NCI-H2107 (cell line): ENCODE measurements at places on chromosomes 16 and 17.

- no peak for DNase-seq
These were observed 24.9 kb downstream of the USP31 start for GRCh38 chr16:23124315-23124714.

- no peak for DNase-seq
These were observed 538 bp upstream of the CCNF start for GRCh38 chr16:2428784-2429033.

DNA sequence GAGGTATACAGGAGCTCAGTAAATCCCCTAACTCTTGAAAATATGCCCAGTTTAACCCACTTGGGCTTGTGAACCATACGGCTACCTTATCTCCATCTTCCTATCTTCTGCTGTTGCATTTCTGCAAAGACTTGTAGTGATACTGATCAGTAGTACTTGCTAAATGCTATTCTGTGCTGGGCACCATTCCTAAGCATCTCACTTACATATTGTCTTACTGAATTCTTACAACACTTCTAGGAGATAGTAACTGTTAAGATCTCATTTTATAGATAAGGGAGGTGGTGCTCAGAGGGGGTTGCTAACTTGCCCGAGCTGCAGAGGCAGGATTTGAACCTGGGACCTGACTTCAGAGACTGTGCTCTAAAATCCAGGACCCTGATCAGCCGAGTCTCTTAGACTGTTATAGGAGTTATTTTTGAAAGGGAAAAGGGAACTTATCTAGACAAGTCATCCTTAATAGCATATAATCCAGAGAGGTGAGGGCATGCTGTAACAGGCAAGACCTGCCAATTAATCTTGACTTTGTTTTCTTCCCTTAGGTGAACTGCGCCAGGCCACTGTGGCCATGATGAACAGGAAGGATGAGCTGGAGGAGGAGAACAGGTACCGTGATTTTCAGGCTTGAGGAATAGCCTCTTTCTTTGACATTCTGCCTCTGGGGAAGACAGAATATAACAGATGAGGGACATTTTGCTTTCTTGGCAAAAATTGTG, 149.7 kb downstream of the SNX29 start:
- no peak for DNase-seq

GRCh38 chr16:2042171-2042985, 5.3 kb downstream of the NTHL1 start:
- DNase-seq, result peak; percentile 94
